ENCODE measurements at places on chromosomes 13 and 19.

- DNase-seq, result no peak
Measured at GRCh38 chr13:42769650-42770049, 11.7 kb upstream of the FAM216B start.

DNA sequence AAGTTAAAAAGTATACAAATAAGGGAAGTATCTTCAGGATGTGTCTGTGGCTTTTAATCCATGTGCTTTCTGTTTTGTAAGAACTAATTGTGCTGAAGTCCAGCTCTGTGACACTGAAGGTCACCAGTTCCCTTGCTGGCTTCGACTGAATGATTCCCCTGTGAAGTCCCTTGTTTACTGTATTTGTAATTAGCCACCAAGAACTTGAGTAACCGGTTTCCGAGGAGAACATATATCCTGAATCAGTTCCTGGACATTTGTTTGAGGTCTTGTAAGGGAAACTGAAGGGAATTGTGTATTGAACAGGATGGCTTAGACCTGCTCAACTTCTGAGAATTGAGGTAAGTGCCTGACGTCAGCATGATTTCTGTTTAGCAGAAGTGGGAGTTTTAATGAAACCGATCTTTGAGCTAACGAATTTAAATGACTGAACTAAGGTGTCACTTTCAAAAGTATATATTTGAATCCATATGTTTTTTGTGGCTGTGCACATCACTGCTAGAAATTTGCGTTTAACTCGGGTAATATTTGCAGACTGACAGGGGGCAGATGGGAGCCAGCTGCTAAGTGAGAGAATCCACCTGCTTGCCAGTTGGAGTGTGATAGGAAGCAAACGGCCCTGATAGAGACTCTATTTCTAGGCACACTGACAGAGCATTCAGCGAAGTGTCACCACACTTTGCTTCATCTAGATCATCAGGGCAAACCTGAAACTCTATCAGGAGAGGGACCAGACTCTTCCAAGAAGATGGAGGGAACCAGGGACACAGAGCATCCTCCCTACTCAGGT is 530.0 kb downstream of the RFC3 start:
- DNase-seq, result no peak

DNA sequence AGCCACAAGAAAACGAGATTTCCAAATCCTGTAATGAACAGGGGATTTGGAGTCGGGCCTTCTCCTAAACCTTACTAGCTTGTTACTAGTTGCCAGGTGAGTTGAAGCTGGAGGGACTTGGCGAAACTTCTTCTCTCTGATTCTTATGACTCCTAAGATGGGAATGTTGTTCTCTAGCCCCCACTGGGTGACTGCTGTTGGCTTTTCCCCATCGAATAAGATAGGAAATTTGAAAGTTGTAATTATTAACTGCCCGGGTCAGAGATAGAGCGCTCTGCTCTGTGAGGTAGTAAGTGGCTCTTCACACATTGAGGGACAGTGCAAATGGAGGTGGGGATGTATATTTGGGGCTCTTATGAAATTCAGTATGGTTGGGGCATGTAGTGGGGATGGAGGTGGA is 111.2 kb upstream of the MBNL2 start:
- DNase-seq, result no peak

GRCh38 chr13:80757694-80758093 is 416.8 kb upstream of the SPRY2 start:
- DNase-seq, result no peak

GRCh38 chr13:73228546-73228945 is 169.7 kb downstream of the KLF5 start:
- no peak for DNase-seq
